Esophagus squamous epithelium (tissue), 5 donors: ENCODE measurements at places on chromosomes 13 and 19.

GRCh38 chr13:43304945-43305344 lies 281.6 kb downstream of the DNAJC15 start:
- no peak for DNase-seq

DNA sequence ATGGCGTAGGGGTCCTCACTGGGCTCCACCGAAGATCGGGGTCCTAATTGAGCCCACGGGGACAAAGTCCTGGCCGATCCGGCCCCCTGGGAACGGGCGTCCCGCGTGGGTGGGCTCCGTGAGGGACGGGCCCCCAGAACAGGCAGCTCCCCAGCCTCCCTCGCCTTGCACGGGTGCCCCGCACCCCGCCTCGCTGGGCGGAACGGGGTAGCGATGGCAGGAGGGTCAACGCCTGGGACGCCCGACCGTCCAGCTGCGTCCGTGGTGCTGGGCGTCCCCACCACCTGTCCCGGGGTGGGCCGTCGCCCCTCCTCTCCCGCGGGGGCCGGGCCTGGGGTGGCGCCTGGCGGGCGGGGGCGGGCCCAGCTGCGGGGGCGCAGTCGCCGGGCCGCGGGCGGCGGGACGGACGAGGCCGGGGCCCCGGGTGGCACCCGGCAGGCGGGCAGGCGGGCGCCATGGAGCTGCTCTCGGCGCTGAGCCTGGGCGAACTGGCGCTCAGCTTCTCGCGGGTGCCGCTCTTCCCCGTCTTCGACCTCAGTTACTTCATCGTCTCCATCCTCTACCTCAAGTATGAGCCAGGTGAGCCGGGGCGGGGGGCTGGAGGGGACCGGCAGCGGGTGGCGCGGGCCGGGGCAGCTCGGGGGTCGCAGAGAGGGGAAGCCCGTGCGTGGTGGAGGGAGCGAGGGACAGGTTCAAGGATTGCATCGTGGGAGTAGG lies at the start of gene TMEM38A:
Gene TMEM38A (plus strand): TSS at position 377 of the 717 bp plus-strand sequence. CDS start 79 bp downstream, at position 456.
- no peak for DNase-seq

DNA sequence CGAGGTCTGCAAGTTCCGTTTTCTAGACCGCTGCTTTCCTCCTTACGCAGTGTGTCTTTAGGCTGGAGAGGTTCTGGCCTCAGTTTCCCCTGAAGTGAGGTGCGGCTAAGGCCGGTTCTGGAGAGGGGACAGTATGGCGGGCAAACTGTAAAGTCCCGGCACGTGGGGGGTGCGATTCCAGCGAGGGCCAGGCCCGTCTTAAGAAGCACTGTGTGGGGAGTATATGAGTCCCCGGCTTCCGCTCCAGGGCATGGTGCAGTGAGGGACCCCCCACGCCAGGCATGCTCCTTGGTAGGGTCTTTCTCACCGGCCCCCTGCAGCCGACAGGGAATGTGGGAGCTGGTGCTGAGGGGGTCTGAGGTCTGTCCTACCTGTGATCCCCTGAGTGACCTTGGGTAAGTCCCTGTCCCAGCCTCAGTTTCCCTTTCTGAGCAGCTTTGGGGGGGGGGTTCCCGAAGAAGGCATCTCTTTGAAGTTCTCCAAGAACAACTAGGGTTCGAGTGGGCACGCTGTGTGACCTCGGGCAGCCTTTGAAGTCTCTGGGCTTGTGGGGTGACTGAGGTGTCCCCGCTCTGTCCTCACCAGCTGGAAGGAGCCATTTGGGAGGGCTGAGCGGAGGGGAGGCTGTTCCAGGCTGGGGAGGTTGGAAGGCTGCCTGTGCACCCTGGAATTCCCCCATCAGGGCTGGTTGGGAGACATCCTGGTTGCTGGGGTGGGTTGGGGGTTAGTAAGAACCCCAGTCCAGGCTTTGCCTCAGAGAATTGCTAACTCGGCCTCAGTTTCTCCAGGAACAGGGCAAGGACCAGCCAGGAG lies 1.5 kb downstream of the NFIC start:
- no peak for DNase-seq

DNA sequence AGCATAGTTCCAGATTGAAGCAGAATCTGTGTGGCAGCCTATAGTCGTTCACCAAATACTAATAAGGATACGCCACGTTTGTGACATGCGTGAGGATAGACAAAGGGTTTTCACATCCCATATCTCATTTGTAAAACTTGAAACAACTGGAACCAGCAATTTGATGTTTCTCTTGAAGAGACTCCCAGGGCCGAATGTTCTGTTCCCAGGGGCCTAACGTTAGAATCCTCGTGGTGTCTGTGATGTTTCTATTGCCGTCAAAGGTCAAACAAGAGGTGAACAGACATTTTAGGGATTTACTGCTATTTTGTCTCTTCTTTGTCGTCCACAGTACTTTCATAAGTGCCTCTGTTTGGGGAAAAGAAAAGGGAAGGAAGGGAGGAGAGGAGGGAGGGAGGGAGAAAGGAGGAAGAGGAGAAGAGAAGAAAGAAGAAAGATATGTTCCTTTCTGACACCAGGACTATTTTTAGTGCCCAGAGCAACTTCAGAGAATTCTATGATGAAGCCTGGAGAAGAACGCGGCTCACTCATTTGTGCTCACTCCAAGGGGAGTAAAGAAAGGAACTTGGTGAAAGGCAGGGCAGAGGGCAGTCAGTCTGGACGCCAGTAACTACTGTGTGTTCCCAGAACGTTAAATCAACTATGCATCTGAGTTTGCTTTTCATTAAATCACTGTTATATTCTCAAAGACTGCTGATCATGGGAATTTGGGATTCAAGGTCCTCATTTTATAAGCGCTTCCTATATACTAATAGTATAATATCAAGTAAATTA lies 154.5 kb downstream of the DCT start:
- no peak for DNase-seq
